COLO829 (cell line): ENCODE measurements at places on chromosomes 4 and X.

- no peak for DNase-seq
Observed at GRCh38 chr4:187618701-187619281, 376.8 kb upstream of the ZFP42 start.

DNA sequence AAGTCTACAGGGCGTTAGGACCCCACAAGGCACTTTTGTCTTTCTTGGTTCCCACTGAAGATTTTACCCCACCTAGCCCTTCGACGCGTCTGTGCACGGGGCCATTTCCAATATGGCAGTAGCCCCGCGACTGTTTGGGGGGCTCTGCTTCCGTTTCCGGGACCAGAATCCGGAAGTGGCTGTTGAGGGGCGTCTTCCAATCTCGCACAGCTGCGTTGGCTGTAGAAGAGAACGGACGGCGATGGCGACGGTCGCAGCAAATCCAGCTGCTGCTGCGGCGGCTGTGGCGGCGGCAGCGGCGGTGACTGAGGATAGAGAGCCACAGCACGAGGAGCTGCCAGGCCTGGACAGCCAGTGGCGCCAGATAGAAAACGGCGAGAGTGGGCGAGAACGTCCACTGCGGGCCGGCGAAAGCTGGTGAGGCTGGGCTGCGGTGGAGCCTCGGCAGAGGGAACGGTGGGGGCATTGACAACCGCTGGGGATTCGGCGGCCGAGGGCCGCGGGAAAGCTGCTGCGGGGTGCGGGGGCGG lies at the start of gene USP11:
Gene USP11, plus strand, starts transcription at position 207 of the 530 bp plus-strand sequence. Its CDS starts 35 bp downstream, at position 242.
- DNase-seq, result no peak

DNA sequence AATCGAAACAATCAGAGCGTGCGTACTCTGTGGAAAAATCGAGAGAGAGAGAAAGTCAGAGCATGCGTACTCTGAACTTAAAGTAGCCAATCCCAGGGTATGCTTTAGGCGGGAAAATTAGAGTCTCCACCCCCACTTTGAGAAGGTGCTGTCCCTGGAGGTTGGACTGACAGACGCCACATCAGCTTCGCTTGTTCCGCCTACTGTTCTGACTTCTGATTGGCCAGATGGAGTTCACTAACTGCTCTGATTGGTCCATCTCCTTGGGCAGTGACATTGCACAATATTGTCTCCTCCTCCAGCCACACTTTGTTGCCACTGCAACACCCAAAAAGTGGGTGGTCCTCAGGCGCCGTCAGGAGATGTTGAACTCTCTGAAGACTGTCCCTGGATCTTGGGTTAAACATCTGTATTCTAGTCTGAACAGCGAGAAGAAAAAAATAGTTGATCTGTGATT lies at the start of gene SSX5:
Gene SSX5, minus strand, starts transcription at position 51 of the 457 bp plus-strand sequence. CDS start 1,437 bp downstream, outside the sequence.
- DNase-seq, result no peak

DNA sequence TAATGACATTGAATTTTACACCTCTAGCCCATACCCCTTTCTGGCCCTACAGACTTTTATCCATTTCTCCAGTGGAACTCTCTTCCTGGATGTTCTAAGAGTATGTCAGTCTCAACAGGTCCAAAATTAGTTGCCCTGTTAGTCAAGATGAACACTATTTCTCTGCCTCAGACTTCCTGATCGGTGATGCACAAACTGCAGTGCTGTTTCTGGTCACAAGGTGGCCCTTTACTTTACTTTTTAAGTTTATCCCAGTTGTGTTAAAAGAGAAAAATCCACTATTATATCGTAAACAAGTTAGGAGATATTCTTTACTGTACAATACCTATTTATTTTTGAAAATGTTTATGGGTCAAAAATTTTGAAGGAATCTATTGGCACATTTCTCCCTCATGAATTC lies 13.1 kb downstream of the TCEAL7 start:
- peak; percentile 22 for DNase-seq

GRCh38 chrX:20383477-20383876 lies 116.8 kb upstream of the RPS6KA3 start:
- no peak for DNase-seq

DNA sequence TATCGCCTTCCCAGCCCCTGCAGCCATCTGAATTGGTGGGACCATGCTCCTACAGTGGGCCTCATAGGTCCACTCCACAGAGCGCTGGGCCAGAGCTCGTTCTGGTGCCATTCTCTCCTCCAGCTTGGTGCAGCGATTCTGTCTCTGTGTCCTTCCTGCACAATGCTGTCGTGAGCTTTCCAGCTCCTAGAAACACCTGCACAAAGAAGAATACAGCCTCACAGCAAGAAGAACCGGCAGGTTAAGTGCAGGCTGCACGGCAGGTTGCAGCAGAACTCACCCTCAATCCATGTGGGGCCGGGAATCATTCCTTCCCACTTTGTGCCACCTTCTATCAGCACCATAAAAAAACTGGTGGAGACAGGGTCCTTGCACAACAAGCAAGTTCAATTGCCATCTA lies 101.2 kb upstream of the ENPP6 start:
- no peak for DNase-seq

GRCh38 chrX:110182865-110183264 lies 135.0 kb downstream of the AMMECR1 start:
- no peak for DNase-seq

DNA sequence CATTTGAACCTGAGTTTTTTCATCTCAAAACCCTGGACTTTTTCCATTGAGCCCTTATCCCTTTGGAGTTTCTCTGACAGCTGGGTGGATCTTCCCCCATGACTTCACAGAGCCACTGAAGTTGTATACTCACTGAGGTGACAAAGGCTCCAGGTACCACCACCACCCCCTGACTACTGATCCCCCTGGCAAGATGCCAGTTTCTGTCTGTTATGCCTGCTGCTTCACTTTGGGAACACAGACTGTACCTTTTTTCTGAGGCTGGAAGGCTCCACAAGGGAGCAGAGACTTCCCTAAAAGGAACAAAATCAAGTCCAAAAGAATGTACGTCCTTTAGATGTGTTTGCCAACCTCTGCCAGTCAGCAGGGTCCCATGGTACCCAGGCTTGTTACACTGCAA lies 160.3 kb upstream of the JADE1 start:
- DNase-seq, result no peak

- no peak for DNase-seq
Observed at GRCh38 chr4:183638436-183638835, 20.5 kb downstream of the RWDD4 start.

GRCh38 chrX:143633461-143634308 lies 2.2 kb downstream of the SLITRK4 start:
- DNase-seq, result no peak

DNA sequence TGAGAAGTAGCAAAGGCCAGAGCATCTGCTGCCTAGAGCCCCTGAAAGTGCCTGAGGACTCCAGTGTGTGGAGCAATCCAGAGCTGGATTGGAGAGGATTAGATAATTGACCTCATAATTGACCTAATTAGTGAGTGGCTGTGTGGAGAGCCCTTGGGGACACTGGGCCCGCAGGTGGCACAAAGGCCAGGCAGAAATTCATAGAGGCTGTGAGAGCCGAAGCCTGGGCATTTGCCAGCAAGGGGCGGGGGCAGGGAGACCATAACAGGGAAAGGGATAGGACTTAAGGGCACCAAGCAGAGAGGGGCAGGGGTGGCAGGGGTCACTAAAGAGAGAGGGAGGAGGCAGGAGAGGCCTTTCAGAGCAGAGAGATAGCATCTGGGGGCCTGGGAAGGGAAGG lies 45.3 kb downstream of the EFNB1 start:
- DNase-seq, result no peak

GRCh38 chr4:102543030-102543928 lies 42.1 kb downstream of the NFKB1 start:
- no peak for DNase-seq

DNA sequence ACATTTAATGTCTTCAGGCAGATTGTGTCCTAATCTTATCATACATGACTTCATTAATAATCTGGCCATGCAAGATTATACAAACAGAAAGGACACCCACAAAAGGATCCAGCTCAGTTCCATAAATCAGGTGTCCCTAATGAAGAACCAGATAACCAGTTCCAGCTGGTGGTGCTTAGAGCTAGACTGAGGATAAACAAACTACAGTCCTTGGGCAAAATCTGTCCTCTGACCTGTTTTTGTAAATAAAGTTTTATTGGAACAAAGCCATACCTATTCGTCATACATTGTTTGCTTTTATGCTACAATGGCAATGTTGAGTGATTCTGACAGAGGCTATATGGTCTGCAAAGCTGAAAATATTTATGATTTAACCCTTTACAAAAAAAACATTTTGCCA lies 199.5 kb downstream of the MID1IP1 start:
- no peak for DNase-seq

GRCh38 chr4:78644744-78645330 lies 93.3 kb downstream of the ANXA3 start:
- DNase-seq, result peak; percentile 77

GRCh38 chr4:147571036-147571770 lies 46.0 kb upstream of the TMEM184C start:
- no peak for DNase-seq

- no peak for DNase-seq
Observed at GRCh38 chr4:38501698-38502097, 162.3 kb upstream of the KLF3 start.

GRCh38 chr4:110682311-110682710 lies 59.4 kb upstream of the PITX2 start:
- no peak for DNase-seq

DNA sequence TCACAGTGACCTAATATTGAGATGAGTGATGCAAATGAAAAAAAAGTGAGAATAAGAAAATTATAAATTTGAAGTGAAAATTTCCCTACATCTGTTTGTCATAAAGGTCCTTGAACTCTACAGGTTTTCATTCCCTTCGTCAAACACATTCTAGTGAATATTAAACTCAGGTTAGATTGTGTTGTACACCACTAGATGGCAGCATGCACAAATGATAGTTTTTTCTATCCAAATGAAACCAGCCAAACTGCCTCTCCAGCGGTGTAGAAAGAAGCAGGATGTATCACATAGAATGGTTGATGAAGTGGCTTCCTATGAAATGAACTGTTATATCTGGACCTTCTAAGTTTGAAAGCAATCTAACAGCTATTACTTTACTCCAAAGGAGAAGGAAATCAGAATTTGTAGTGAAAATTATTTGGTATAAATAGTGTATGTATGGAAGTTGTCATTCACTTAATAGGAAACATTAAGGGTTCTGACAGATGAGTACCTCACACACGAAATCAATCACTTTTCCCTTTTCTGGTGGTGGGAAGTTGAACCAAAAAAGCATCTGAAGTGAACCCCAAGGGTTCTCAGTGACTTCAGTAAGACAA lies 382.7 kb downstream of the UNC5C start:
- DNase-seq, result peak; percentile 74

GRCh38 chr4:83189631-83190136 lies 75.2 kb upstream of the PLAC8 start:
- no peak for DNase-seq

DNA sequence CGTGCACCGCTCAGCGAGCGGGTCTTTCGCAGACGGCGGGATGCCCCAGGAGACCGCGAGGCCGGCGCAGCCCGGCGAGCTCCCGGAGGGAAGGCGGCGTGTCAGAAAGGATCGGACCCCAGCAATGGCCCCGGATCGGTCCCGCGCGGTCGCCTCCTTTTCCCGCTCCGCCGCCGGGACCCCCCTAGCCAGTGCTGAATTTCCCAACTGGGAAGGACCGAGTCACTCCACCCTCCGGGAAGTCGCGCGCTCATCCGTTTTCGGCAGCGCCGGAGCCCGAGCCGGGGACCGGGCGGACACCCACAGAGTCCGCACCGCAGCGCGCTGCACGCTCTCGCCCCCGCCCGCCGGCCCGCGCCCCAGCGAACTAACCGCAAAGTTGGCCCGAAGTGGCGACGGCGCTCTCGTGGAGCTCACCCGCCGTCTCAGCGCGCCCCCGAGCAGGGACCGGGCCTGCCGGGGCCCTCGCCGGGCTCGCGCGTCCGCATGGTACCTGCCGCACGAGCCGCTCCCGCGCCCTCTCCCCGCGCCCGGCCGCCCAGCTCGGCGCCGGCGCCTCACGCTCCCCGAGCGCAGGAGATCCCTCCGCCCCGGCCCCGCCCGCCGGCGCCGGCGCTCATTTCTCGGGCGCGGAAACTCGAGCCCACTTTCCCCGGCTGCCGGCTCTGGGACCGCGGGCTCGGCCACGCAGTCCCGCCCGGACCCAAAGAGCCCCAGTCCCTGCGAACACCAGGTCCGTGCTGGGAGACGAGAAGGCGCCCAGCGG lies at the start of gene FAT1:
Gene FAT1, minus strand, starts transcription at position 565 of the 766 bp plus-strand sequence. CDS start 14,029 bp downstream, outside the sequence.
- DNase-seq, result peak; percentile 65

GRCh38 chr4:73129319-73129718 lies 59.8 kb upstream of the COX18 start:
- no peak for DNase-seq

GRCh38 chr4:30962939-30963338 lies 242.8 kb downstream of the PCDH7 start:
- no peak for DNase-seq

- DNase-seq, result no peak
Observed at GRCh38 chrX:10367406-10367805, 210.6 kb downstream of the CLCN4 start.

DNA sequence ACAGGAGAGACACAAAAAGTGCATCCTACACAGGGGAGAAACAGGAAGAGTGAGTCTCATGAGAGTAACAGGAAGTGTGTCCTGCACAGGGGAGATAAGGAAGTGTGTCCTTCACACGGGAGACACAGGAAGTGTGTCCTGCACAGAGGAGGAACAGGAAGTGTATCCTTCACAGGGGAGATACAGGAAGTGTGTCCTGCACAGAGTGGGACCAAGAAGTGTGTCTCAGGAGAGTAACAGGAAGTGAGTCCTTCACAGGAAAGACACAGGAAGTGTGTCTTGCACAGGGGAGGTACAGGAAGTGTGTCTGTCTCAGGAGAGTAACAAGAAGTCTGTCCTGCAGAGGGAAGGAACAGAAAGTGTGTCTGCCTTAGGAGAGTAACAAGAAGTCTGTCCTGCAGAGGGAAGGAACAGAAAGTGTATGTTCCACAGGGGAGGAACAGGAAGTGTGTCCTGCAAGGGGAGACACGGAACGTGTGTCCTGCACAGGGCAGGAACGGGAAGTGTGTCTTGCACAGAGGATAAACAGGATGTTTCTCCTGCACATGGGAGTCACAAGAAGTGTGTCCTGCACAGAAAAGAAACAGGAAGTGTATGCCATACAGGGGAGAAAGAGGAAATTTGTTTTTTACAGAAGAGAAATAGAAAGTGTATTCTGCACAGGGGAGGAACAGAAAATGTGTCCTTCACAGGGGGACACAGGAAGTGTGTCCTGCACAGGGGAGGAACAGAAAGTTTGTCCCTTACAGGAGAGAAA lies 102.0 kb downstream of the ARSF start:
- DNase-seq, result no peak

- no peak for DNase-seq
Observed at GRCh38 chr4:6806924-6807626, 24.5 kb downstream of the KIAA0232 start.

- DNase-seq, result no peak
Observed at GRCh38 chr4:72094059-72094797, 62.4 kb downstream of the NPFFR2 start.
